ENCODE measurements at places on chromosomes 11 and 22.

DNA sequence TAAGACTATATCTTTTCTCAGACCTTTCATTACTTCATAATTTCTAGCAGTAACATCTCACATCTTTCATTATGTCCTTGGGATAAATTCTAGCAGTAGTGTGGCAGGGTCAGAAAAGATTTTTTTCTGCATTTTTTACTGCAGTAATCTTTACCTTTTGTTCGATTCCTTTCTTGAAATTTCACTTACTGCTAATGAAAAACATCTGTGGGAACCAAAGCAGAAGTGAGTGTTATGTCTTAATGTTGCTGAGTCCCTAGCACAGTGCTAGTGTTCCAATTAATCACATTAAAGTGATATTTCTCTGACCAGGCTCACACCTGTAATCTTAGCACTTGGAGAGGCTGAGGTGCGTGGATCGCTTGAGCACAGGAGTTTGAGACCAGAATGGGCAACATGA lies 123.6 kb downstream of the EHF start:
- no peak for DNase-seq

DNA sequence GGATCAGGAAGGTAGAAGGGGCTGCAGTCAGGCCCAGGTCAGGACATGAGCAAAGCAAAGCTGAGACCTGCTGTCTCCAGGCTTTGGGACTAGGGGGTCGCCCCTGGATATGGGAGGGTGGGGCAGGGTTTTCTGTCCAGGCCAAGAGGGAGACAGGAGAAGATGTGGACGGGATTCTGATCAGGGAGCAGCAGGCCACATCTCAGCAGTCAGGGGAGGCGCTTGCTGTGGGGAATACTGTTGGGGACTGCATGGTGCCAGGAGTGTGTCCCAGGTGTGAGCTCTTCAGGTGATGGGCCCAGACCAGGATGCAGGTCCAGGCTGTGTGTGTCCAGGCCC lies 29.3 kb downstream of the IGLL5 start:
- no peak for DNase-seq

- no peak for DNase-seq
These were observed 65.9 kb downstream of the PRR5L start for GRCh38 chr11:36361901-36362391.

DNA sequence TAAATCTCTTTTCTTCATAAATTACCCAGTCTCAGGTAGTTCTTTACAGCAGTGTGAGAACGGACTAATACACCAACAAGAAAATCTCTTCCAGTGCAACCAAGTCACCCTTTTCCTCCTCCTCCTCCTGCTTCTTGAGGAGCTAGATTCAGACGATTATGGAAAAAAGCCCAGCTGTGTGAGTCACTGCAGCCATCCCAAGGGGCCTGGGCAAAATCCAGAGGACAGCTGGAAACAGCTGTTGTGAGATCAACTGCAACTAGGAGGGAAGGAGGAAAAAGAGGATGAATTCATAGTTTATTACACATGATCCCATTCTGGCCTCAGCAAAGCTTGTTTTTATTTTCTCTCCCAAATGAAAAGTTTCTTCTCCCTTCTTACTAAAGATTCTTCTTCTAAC lies 32.9 kb downstream of the RBFOX2 start:
- DNase-seq = no peak

- DNase-seq = no peak
These were observed 95.6 kb downstream of the CD44 start for GRCh38 chr11:35234460-35235156.

GRCh38 chr11:77122576-77123212 lies 5.4 kb upstream of the MYO7A start:
- no peak for DNase-seq

DNA sequence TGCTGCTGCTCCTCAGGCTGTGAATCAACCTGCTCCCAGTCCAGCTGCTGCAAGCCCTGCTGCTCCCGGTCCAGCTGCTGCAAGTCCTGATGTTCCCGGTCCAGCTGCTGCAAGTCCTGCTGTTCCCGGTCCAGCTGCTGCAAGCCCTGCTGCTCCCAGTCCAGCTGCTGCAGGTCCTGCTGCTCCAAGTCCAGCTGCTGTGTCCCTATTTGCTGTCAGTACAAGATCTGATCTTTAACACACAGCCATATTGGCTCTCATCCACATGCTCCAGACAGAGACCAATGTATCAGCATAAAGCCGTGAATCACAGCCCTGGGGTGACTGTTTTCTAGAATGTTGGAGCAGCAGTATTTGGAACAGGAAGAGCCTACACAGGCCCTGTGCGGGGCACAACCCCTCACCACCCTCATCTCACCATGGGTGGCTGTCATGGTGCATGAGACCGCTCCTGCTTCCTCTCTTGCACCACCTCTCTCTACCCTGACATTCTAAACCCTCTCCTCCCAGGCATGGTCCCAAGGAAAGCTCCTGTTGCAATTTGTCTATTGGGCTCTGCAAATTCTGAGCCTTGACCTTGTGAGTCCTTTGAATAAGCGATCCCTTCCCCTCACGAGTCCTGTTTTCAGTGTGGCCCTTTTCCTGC lies 3.5 kb downstream of the KRTAP5-10 start:
- DNase-seq = no peak

DNA sequence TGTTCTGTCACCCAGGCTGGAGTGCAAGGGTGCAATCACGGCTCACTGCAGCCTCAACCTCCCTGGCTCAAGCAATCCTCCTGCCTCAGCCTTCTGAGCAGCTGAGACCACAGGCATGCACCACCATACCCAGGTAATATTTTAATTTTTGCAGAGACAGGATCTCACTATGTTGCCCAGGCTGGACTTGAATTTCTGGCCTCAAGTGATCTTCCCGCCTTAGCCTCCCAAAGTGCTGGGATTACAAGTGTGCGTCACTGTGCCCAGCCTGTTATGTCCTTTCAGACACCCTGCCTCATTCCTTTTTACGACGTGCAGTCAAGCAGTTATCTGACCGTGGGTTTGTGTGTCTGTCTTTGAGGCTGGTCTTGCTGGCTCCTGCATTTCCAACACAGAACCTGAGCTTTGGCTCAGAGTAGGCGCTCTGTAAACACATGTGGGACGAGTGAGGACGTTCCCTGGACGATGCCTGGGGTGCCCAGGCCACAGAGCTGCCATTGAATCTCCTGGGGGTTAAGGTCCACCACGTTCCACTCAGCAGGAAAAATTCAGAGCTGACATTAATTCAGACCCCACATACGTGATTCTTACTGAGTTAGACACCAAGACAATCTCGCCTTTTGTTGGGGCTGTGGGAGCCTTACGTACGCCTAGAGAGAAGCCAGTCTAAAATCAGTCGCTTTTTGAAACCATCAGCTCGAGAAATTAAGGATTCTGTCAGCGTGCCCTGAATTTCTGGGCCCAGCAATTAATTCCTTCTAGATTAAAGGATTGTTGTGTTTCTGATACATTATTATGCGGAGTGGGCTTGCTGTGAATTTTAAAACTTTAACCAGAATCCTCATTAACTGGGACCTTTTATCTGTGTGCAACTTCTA lies 21.5 kb upstream of the EMID1 start:
- no peak for DNase-seq

DNA sequence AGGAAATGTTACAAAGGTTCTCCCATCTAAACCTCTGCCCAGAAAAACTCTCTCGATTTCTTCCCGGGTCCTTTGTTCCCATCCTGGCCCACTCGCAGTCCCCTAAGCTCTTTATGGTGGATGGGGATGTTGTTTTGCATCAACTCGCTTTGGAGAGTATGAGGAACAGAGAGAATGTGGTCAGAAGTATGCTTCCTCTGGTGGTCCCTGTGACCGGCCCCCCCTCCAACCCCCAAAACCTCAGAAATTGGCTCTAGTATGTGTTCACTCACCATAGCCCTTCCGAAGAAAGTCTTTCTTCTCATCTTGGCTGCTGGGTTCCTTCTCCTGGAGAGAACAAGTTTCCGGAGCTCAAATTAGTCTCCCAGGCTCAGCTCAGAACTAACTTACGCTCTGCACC lies 54.4 kb downstream of the GRAMD1B start:
- DNase-seq = no peak

- DNase-seq = no peak
These were observed 34.9 kb upstream of the MYEOV start for GRCh38 chr11:69259096-69259495.

- peak; percentile 54 for DNase-seq
These were observed 57.5 kb upstream of the PLET1 start for GRCh38 chr11:112318184-112318591.

DNA sequence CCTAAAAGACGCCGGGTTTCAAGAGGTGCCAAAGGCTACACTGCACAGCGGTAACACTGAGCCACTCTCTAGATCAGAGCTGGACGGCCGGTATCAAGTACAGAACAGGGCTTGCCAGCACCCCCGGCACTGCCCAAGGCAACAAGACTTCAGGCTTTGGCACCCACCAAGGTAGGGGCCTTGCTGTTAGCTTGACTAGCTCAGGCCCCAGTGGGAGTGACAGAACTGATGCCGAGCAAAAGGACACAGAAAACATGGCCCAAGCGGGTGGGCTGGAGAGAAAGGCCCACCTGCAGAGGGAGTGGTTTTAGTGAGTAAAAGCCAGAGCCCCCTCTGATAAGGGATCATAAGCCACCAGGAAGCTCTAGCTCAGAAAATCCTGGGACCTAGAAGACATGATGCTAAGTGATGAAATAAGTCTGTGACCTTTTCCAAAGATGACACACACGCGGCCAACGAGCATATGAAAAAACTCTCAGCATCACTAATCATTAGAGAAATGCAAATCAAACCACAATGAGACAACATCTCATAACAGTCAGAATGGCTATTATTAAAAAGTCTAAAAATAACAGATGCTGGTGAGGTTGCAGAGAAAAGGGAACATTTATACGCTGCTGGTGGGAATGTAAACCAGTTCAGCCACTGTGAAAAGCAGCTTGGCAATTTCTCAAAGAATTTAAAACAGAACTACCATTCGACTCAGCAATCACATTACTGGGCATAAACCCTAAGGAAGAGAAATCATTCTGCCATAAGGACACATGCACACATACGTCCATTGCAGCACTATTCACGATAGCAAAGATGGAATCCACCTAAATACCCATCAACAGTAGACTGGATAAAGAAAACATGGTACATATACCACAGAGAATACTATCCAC lies 12.9 kb downstream of the EHD1 start:
- DNase-seq = no peak

DNA sequence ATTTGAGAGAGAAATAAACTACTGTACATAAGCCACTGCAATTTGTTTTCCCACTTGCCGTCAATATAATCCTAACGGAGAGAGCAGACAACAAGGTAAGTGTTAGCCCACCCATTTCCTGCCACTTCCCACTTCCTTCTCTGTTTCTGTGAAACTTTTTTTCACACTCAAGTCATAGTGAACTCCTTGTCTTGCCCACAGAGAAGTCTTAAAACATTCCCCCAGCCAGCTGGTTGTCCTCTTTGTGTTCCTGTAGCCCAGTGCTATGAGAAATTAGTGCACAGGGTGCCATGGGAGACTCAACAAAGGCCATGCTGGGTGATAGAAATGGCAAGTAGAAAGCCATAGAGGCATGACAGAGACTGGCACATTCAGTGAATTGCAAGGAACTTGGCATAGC lies 208.6 kb downstream of the BLID start:
- no peak for DNase-seq

GRCh38 chr11:102457865-102458264 lies 5.3 kb upstream of the TMEM123 start:
- no peak for DNase-seq

- peak; percentile 29 for DNase-seq
These were observed 6.8 kb downstream of the ST14 start for GRCh38 chr11:130166457-130166784.

DNA sequence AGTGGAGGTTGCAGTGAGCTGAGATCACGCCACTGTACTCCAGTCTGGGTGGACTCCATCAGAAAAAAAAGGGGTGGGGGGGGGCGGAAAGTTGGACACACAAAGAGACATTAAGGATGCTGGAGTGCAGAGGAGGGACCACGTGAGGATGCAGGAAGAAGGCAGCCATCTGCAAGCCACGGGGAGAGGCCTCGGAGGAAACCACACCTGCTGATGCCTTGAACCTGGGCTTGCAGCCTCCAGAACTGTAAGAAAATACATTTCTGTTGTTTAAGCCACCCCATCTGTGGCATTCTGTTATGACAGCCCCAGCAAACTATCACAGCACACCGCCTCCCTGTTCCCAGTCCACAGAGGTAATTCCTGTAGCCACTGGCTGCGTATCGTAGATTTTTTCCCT lies 9.2 kb upstream of the STIP1 start:
- no peak for DNase-seq

- no peak for DNase-seq
These were observed 9.9 kb downstream of the LINC01488 start for GRCh38 chr11:69491071-69492031.

DNA sequence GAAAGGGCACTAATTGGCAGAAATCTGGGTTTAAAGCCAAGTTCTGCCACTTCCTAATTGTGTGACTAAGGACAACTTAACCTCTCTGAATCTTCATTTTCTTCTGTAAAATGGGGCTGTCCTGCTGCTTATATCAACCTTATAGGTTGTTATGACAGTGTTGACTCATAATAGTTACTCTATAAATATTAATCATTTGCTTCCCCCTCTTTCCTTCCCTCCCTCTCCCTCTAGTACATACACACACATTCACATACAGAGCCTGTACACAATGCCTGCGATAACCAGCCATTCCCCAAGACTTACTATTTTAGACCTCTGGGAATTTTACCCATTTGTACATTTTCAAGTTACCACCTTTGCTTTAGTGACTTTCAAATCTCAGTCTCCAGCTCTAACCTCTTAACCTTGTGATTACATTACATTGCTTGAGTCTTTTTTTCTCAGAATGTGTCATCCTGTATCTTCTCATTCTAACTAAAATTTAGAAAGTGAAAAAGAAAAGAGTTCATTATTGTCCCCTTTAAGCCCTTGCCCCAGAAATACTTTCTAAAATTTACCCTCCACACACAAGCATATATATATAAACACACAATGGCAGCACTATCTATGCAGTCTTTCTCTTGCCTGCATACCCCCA lies 31.9 kb downstream of the GDPD4 start:
- DNase-seq = no peak

DNA sequence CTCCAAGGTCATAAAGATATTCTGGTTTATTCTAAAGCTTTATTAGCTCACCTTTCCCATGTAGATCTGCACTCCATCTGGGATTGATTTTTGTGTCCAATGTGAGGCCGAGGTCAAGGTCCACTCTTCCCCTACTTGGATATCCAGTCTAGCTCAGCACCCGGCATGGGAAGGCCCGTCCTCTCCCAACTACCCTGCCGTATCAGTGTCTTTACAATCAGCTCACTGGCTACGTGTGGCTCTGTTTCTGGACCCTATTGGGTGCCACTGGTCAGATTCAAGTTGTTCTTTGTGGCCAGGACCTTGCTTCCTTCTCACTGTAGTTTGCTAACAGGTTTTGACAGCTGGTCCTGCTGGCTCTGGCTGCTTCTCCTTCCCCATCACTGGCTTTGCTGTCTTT lies 30.9 kb downstream of the KCNQ1OT1 start:
- no peak for DNase-seq

GRCh38 chr11:18776324-18776723 lies 15.3 kb downstream of the PTPN5 start:
- DNase-seq = no peak

DNA sequence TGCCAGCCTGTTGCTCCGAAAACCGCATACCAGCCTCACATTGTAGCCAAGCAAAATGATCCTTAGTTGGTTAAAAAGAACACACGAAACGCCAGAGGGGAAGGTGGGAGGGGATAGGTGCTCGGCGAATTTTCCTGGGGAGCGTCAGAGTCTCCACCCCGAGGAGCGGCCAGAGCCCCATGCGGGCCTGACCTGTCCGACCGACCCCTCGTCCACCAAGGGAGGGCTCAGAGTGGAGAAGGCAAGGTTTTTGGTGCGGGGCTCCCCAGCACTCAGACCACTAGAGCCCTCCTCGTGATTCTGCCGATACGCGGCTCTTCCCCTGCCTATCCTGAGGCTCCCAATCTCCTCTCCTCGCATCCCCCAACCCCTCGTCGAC lies 39.6 kb downstream of the DIXDC1 start:
- no peak for DNase-seq

Data from glomerular endothelial cell (primary cell).